ENCODE measurements at places on chromosomes 1 and 21.

DNA sequence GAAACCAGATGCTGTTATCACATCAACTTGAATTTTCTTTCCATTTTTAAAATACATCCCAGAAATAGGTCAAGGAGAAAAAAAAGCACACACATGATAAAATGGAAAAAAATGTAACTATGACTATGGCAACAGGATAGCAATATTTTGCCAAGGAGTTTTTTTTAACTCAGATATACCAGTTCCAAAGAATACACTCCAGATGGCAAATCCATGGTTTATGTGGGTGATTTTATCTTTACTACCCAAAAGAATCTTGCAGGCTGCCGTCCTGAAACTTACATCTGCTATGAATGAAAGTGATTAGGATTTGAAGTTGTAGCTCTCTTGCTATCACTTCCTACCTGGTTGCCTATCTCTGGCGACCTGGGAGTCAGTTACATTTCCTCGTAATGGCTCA, 91.0 kb upstream of the PLPPR4 start:
- peak; percentile 36 for DNase-seq

DNA sequence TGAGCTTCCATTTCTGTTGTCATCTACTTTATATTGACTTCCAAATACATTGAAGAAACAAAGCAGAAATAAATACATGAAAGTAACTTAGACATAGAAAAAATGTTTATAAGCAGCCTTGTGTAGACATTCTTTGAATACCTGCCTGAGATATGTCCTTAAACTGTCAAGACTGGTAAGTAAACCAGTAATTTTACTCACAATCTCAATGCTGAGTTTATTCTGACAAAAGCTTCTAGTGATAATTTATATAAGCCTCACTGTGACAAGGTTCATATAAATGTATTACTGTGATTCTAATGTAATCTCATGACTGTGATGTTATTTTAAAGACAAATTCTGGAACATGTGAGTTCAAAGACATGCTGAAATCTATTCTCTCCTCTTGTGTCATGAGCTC, 516.7 kb upstream of the B3GALT2 start:
- DNase-seq: peak; percentile 4

DNA sequence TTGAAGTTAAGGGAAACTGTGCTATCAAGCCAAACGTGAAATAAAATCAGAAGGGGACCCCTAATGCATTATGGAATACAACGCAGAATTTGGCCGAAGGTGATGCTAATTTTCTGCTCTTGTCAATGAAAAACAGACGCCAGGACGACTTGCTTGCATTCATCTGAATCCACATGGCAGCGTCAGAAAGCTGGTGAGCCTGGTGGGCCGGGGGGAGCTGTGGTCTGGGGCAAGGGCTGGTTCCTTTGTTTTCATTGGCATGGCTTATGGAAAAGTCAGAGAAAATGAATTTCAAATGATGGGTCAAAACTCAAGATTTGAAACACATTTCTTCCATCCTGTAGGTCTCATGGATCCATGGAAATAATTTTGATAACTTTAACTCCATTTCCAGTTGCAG, 86.4 kb upstream of the RUNX1 start:
- DNase-seq: peak; percentile 65

GRCh38 chr1:151491641-151492040, 19.5 kb upstream of the CGN start:
- DNase-seq: no peak

DNA sequence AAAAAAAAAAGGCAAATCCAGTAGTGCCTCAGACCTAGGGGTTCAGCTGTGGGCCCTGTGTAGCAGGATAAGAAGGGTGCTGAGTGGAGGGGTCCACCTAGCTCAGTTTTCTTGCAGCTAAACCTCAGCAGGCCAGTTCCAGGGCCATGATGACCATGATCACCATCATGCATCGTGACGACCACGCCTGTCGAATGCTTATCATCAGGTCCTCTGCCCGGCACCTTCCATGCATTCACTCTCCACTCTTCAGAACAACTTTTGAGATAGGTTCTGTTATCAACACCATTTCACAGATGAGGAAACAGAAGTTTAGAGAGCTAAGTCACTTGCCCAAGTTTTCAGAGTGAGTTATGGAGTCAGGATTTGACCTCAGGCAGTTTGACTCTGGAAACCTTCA, 54.9 kb downstream of the ACBD3 start:
- no peak for DNase-seq

DNA sequence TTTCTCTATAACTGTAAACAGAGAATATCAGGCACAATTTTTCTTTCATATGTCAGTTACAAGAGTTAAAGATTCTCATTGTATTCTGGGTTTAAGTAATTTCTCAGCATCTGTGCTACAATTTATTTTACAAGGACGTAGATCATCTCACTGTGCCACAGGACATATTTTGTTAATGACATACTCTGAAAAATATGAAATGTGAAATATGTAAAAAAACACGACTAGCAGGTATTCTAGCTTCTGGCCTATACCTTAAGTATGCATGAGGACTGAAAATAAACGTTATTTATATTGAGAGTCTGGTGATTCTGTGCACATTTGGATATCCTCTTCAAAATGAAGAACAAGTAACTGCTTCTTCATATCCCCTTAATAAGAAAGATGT, 308.8 kb downstream of the BRINP3 start:
- no peak for DNase-seq

DNA sequence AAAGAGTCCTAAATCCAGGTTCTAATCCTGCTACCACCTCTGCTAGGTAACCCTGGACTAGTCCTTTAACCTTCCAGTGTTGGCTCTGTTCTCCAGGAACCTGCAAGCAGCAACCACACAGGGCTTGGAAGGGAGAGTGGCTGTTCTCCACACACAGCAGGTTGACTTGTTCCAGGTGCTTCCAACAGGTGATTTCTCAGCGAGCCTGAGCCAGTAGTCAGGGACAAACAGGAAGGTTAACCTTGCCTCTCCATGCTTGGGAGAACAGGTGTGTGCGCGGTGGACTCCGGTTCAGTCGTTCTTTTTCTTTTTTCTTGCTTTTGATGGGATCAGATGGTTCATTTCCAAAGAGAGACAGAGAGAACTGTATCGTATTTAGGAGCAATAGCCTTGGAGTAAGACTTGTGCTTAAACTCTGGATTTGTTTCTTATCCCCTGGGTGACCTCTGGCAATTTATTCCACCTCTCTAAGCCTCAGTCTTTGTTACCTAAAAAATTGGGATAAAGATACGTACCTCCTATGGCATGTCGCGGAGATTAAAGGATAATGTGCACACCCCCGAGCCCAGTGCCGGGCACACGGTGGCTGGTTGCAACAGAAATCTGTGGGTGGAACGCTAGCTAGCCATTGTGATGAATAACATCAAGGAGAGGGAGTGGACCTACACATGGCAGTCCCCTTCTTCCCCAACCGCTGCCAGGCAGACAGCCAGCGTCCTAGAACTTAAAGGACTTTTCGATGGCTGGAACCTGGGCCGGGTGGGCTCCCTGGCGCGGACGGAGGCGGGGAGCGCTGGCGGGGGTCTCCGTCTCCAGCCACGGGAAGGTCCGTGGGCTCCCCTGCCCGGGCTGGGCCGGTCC, 583 bp upstream of the CACHD1 start:
- peak; percentile 56 for DNase-seq

DNA sequence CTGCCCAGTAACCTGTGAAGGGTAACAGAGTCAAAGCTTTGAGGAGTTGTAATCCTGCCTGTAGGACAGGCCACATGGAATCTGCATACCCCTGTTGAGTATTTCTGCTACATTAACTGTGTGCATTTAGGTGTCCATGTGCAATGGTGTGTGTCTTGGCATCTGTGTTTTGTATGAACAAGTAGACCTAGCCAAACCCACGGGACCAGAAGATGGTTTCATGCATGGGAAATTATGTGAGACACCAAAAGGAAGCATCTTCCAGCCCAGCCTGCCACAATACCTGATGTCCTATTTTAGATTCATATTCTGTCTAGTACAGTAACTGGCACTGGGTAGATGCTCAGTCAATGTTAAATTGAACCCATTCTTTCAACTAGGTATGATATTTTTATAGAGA, 70.8 kb upstream of the KCND3 start:
- DNase-seq: no peak
